ENCODE measurements at places on chromosomes 2 and 18.

DNA sequence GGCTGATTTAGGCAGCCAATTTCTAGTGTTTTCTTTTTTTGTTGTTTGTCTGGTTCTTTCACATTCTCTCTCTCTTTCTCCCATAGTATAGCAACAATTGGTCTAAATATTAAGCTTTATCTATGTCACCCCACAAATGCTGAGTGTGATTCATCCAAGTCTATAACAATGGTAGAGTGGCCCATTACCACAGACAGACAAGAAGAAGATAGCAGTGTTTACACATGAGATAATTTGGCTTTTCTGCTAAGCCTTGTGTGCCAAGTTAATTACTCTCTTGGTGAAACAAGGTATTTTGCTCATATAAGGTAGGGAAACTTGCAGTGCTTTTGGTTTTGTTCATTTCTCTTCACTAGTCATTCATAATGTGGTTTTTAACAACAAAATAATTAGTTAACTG, 166.5 kb downstream of the SLC8A1 start:
- DNase-seq, result no peak

DNA sequence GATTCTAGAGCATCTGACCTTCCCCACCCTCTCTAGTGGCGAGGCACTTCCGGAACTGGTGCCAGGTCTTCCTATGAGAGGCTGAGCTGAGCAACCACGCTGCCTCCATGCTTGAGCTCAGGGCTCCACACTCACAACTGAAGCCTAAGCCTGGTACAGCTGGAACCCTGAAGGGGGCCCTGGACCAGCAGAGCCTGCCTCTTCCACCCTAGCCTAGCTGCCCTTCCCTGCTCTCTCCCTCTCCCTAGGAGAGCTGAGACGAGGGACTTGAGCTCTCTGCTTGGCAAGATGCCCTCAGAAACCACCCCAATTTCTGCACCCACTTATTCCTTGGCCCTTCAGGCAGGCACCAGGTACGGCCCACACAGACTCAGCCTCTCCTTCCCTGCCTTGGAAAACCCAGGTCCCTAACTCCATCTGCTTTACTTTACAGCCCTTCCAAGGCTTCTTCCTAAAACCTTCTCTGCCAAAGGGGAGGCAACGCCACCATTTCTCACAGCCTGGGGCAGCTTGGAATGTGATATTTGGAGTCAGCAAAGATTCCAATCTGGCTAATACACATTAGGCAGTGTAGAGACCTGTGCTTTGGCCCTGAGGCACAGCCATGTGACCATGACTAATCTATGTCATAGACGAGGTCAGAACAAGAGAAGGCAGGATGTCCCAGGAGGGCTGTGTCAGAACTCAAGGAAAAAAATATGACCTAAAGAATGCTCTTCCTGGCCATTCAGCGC, 18.8 kb downstream of the COX7A2L start:
- DNase-seq, result no peak

DNA sequence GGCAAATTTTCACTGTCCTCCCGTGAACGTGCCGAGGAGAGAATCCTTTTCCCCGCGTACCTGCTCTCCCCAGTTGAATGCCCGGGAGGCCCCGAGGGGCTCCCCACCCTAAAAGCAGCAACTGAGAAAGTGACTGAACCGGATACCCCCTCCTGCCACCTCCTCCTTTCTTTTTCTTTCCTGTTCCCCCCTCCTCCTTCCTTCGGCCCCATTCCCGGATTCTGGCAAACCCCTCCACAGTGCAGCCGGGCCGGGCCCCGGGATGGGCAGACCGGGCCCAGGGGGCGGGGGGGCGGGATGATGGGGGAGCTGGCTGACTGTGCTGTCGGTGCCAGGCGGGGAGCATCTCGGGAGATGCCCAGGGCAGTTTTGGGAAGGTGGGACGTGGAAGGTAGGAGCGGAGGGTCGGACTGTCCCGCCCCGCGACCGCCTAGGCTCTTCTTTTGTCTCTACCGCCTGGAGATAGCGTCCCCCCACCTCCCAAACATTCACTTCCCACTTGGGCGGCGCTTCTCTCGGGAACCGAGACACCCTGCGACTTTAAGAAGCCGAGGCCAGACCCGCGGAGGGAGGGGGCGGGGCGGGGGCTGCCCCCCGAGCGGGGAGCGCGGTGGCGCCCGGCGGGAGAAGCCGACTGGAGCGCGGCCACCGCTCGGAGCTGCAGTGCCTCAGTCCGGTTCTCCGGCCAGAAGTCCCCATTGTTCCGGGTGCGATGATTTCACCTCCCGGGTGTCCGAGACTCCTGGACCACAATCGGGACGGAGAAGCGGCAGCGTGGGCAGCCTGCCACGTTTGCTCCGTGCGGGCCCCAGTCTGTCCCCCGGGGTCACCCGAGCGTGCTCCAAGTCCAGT, 8.2 kb downstream of the DLX2 start:
- DNase-seq, result no peak

- DNase-seq, result no peak
Observed at GRCh38 chr18:3615374-3615985, 165.5 kb downstream of the TGIF1 start.

- DNase-seq, result no peak
Observed at GRCh38 chr18:48319801-48320638, 89.2 kb downstream of the ZBTB7C start.

DNA sequence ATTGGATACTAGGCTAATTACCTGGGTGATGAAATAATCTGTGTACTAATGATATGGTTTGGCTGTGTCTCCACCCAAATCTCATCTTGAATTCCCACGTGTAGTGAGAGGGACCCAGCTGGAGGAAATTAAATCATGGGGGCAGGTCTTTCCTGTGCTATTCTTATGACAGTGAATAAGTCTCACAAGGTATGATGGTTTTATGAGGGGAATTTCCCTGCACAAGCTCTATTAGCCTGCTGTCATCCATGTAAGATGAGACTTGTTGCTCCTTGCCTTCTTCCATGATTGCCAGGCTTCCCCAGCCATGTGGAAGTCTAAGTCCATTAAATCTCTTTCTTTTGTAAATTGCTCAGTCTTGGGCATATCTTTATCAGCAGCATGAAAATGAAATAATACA, 394.1 kb upstream of the SYT4 start:
- no peak for DNase-seq

- no peak for DNase-seq
Observed at GRCh38 chr2:224999321-224999720, 42.9 kb downstream of the DOCK10 start.

- no peak for DNase-seq
Observed at GRCh38 chr2:189338115-189338514, 103.2 kb upstream of the WDR75 start.

DNA sequence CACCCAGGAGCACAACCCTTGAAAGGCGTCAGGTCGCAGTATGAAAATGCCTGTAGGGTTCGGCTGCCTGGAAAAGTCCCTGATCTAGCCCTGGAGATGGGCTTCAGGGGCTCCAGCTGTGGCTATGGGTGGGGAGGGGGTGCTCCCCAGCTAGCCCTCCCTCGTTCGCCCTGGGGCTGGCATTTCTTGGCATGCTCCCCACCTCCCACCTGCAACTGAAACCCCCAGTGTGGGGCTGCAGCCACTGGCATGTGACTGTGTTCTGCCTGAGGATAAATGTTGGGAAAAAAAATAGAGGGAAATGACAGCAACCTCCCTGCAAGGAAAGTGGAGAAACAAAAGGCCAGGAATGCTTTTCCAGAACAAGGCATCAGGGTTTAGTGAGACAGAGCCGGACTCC, 109.2 kb downstream of the COPS8 start:
- DNase-seq, result no peak

DNA sequence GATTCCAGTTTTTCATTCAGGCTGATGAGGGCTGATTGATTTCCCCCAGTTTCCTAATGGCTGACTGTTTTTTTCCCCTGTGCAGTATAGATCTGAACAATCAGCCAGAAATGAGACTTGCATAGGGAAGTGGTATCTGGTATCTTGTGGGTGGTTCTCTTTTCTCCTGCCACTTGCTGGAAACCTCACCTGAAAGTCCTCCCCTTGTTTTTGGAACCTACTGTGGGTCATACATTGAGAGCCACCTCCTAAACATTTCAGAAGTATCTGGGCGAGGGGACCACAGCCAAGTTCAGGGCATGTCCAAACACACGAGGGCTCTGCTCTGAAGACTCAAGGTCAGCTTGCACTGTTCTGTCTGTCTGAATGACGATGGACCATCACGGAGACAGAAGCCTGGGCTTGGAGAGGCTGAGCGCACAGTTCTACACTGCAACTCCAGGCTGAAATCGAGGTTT, 19.3 kb downstream of the ALPK2 start:
- DNase-seq, result no peak

DNA sequence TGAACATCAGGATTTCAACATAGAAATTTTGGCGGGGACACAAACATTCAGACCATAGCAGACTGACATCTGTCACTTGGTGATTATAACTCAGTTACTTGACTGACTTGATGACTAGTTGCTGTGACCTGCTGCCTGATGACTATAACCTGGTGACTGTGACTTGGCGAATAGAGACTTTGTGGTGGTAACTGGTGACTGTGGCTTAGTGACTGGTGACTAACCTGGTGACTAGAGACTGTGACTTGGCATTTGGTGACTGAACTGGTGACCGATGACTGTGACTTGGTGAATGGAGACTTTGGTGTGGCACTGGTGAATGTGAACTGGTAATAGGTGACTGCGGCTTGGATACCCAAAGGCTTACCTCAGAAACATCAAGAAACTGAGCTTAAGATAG, 563.1 kb upstream of the FAM98A start:
- DNase-seq, result no peak

DNA sequence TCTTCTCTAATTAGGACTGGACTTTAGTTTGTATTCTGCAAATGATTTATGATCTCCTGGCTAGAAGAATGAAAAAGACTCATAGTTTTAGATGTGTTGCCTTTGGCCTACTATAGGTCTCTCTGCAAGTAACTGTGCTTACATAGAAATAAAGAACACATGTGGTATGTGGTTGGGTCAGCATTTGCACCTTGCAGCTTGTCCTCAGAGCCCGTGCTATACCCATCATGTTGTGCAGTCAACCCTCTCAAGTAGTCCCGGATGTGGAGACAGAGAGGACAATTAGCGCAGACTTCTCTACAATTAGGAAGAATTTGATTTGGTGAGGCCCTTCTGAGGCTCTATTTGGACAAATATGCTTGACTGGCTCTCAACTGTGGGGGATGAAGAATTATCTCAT, 203.7 kb upstream of the ITGA4 start:
- no peak for DNase-seq

- no peak for DNase-seq
Observed at GRCh38 chr2:197878792-197879191, 74.4 kb downstream of the PLCL1 start.

DNA sequence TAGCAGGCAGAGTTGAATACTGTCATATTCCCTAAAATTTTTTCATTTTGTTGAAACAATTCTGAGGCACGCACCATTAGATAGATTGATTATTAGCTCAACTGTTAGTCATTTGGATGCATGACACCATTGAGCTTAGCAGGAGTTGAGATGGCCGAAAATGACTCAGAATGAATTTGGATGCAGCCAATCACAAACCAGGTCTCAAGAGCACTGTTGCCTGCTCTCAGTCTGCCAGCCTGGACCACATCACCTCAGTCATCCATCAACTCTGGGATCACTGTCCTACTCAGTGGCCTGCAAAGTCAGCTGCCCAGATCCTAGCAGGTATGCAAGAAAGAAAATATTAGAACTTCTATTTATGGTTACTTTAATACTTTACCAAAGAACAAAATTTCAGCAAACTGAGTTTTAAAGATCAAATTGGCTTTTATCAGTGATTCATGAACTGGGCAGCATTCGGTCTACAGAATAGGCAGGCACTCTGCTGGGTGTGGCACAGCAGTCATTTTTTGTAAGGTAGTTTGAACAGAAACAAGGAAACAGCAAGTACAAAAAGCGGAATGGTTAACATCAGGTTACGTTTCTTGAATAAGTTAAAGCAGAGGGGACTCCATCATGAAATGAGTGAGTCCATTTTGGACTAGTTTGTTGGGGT, 152.7 kb upstream of the ARHGAP28 start:
- no peak for DNase-seq

DNA sequence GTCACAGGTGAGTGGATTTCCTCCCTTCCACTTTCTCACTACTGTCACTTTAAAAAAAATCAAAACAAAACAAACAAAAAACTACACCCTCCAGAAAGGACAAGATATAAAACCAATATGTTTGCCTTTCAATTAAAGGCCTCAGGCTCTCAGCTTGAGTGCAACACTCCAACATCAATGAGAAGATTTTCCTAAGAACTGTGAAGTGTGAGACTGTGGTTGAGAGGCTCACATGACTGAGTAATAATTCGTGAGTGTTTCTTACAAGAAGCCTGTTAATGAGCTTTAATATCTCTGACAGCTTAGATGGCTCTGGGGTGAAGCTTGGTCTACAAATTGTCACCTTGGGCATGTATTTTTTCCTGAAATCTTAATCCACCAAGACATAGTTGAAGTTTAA, 216.1 kb downstream of the ETAA1 start:
- peak; percentile 43 for DNase-seq

GRCh38 chr2:14881651-14882327, 249.3 kb downstream of the LRATD1 start:
- no peak for DNase-seq

DNA sequence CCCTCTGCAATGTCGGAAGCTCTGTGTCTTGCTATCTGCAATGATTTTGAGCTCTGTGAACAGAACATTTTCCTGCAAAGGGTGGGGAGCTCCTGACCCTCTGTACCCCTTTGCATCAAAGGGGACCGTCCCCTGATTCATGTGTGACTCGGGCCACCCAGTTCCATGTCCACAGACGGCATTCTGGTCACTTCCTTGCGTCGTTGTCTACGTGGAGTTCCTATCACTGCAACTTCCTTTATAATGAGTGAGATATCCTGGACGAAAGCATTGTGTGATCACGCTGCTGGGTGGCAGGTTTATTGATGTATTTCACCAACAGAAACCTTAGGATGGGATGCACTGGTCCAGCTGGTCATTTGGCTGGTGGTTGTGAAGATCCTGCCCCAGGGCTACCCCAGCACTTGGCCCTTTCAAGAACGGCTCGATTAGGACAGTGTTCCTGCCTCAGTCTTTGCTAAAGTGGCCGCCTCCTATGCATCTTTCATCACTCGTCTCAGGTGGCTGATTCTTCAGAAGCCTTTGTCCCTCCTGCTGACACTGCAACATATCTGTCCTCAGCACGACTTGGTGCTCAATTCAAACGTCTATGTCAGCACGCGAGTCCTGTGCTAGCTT, 202.7 kb downstream of the ACKR3 start:
- DNase-seq, result no peak

DNA sequence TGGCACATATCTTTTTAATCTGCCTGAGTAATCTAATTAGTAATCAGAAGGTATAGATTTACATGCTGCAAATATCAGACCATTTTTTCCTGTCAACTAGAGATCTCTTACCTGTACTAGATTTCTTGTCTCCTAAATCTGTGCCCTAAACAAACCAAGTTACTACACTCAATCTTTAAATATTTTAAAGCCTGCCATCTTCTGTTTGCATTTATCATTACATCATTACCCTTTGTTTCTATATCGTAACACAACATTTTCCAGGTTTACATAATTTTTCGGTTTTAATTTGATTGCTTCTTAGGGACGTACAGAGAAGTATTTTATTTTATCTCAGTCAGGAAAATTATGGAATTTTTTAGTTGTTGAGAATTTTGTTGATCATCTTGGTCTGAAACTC, 25.7 kb downstream of the PSMA8 start:
- DNase-seq, result no peak

GRCh38 chr2:176293334-176293733, 24.1 kb downstream of the MTX2 start:
- DNase-seq, result no peak

All from NCI-H187 (cell line).